ENCODE measurements at places on chromosomes 13 and 19.

- DNase-seq = peak; percentile 49
Observed at GRCh38 chr13:72959643-72960042, 99.2 kb upstream of the KLF5 start.

DNA sequence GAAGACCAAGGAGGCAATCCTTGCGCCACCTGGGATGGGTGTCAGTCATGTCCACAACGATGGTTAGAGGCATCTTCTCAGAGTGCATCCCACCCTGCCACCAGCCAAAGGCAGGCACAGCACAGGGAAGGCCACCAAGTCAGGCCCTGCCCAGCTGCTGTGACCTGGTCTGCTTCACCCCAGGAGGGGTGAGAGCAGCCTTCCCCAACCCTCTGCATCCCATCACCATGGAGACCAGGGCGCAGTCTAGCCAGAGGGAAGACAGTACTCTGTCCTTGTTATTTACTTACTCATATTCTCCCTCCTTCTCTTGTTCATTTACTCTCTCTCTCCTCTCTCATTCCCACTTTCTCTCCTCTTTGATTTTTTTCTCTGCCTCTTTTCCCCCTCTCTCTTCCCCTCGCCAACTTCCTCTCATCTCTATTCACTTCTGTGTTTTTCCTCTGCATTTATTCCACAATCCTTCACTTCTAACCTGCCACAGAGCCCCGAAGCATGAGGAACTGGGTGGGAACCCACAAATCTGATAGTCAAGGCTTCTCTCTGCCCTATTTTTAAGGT lies 749.4 kb downstream of the UQCRFS1 start:
- no peak for DNase-seq

DNA sequence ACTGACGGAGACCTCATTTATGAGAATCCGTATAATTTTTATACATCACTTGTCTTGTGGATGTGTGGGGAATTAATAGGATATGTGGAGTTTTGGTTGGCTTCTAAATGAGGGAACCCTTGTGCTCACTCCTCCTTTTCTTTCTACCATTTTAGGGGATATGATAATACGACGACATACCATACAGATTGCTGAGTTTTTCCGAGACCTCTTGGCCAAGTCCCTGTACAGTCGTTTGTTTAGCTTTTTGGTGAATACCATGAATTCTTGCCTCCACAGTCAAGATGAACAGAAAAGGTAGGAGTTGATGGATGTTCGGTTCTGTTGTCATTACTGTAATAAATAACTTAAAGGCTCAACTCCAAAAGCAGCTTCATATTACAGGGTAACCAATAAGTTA lies 335.2 kb downstream of the MYO16 start:
- no peak for DNase-seq

DNA sequence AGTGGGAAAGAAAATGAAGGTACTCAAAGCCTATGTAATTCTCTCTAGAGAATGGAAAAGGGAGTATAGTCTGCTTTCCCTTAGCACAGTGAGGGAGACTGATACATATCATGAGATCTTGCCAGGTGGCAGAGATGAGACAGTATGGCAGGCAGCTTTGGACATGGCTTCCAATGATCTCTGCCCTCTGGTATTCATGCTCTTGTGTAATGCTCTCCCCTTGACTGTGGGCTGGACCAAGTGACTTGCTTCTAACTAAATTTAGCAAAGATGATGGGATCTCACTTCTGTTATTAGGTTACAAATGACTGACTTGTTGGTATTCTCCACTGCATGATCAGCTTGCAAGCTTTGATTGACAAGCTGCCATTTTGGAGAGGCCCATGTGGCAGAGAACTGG lies 10.2 kb downstream of the ZNF132 start:
- DNase-seq = no peak

DNA sequence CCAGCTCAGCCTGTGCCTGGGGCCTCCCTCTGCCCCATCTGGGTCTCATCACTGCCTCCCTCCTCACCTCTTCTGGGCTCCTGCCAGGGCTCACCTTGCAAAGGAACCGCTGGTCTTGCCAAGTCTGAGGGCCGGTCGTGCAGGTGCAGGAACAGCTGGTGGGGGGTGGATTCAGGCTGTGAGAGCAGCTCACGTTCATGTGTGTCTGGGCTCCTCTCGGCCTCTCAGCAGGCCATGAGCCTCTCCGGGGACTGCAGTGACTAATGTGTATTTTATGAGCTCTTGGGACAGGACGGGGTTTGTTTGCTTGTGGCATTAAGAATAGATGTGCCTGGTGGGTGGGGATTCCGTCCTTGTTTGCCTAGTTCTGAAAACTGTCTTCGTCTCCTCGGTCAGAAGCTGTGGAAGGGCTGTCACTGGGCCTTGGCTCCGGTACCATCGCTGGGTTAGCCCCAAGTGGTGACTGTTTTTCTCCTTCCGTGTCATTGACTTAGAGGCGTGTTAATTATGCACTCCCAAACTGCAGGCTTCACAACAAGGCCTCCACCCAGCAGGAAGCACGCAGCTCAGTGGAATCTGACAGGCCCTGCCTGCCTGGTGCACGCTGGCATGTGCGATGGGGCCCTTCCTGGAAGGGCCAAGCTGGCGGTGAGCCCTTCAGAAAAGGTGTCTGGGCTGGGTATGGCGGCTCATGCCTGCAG lies 77.6 kb downstream of the KDM4B start:
- DNase-seq = no peak

DNA sequence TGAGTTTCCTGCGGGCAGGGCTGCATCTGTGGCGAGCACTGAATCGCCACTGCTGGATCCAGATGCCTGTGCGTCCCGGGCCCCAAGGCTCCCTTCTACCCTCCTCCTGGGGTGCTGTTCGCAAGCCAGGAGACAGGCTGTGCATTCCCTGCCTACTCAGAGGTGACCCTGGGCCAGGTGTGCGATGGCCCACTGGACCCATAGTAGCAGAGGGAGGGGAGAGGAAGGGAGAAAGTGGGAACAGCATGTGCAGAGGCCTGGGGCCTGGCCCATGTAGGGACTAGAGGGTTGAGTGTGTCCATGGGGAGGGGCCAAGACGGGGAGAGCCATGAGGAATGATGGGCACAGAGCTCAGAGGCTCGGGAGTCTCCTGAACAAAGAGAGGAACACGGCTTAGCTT lies 27.3 kb downstream of the CARM1 start:
- DNase-seq = no peak

DNA sequence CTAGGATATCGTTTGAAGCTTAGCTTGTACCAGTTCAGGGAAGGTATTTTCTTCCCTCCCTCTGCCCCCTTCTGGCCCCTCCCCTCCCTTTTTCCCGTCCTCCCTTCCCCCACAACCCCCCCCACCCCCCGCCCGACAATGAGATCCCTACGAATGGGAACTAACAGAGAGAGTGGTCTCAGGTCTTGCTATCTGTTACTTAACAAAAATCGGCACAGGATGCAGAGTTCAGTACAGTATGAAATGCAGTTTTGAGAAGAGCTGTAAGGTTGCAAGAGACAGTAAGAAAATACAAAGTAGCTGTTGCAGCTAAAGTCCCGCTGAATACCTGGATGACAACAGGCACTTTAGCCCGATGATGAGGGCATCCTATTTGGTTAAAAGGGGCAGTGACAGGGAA lies 3.1 kb upstream of the DACH1 start:
- DNase-seq = no peak

DNA sequence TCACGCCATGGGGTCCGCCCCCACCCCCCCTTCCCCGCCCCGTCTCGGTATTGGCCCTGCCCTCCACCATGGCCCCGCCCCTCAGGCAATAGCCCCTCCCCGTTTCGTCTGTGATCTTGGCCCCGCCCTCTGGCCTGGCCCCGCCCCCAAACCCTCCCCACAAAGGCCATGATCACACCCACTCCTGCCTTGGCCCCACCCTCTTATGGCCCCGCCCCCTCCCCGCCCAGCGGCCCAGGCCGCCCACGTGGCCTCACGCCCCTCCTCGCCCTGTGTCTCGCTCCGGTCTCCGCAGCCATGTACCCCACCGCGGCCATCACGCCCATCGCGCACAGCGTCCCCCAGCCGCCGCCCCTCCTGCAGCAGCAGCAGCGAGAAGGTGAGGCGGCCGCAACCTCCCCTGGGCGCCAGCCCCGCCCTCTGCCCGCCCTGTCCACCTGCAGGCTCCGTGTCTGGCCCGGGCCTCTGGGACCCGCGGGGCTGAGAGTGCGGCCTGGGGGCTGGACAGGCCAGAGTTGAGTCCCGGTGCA lies 61.3 kb downstream of the CELF5 start:
- DNase-seq = peak; percentile 19

DNA sequence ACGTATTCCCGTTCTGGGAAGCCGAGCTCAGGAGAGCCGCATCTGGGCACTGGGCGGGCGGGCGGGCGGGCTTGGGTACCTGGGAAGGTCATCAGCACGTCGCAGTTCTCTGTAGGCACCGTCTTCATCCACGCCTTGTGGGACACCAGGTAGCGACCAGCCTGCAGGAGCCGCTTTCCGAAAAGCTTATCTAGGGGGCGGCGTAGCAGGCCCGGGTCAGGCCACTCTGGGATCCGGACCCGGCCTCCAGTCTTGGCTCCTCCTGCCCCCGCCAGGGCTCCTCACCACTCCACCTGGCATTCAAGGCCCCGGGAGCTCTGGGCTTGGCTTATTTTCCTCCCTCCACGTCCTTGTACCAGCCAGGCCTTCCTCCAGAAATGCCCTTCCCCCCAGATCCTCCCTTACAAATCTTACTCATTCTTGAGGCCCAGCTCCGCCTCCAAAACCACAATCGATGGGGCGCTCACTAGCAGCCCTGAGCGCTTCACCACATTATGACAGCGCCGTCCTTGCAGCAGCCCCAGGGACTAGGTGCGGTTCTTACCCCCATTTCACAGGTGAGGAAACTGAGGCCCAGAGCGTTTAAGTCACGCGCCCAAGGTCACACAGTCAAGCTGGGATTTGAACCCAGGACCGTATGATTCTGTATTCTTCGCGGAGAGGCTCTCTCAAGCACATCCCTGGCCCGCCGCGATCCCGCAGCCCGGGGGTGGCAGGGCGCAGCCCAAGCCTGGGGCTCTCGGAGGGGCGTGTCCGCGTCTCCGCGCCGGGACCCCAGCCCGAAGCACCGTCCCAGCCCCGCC lies 843 bp downstream of the ANO8 start:
- DNase-seq = peak; percentile 75

DNA sequence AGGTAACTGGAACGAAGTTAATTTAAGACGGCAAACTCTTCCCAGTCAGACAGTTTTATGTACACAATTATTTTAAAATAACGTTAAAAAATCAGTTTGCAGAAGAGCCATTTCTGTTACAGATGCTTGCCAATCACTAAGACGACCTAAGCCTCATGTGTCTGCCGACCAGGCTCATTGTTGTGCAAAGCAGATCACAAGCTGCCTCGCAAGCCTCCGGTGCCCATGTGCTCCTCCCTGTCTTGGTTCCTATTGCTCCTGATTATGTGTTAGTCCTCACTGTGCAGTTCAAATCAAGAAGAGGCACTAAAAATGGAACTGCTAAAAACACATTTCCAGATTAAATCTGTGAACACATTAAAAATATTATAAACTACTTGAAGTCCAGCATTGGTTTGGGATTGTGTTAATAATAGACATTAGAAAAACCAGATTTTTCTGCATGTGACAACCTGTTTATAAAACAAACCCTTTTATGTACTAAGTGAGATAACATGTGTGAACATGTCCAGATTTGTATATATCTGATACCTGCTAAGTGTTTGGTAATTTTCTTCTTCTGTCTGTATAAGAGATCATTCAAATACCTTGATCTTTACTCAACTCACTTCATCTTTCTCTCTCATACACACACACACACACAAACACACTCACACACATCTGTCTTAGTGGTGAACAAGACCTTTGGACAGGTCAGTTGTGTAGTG lies 81.9 kb upstream of the SLC15A1 start:
- DNase-seq = peak; percentile 5

- no peak for DNase-seq
Observed at GRCh38 chr13:31793246-31793645, 53.9 kb downstream of the RXFP2 start.

- DNase-seq = no peak
Observed at GRCh38 chr13:78875792-78876580, 217.0 kb upstream of the OBI1 start.

DNA sequence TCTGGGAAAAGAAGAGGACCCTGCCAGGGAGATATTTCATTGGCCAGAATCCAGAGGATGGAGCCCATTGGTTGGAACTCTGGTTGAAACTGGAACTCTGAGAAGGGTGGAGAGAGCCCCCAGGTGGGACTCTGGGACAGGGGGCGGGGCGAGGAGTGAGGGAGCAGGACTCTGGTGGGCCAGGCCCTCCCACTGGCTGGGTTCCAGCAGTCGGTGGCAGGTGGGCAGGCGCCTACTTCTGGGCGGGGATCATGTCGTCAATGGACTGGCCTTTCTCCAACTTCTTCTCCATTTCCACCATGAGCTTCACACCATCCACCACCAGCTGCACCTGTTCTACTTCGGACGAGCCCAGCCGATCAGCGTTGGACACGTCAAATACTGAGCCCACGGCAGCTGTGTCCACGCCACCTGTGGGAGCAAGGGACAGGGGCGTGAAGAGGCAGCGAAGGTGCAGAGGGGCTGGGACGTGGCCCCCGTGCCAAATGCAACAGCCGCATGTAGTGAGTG lies 16.1 kb downstream of the CKM start:
- no peak for DNase-seq

GRCh38 chr13:74869846-74870245 lies 612.1 kb downstream of the TBC1D4 start:
- DNase-seq = no peak

- no peak for DNase-seq
Observed at GRCh38 chr13:103130681-103131210, 64.5 kb upstream of the SLC10A2 start.

GRCh38 chr19:2631213-2631821 lies 71.2 kb downstream of the GNG7 start:
- DNase-seq = peak; percentile 69

GRCh38 chr13:40697711-40698110 lies 31.3 kb upstream of the FOXO1 start:
- no peak for DNase-seq

DNA sequence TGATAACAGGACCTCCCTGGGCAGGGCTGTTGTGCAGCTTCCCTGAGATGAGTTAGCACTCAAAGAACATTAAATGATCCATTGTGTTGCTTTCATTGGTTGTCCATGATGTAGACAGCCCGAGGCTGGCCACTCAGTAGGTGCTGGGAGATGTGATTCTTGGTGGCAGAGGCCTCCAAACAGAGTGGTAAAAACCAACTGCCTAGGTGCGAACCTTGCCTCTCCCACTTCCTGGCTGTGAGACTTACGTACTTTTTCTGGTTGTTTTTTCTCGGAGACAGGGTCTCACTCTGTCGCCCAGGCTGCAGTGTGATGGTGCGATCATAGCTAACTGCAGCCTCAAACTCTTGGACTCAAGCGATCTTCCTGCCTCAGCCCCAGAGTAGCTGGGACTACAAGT lies 6.2 kb downstream of the SARS2 start:
- no peak for DNase-seq

GRCh38 chr13:99540530-99540929 lies 39.3 kb downstream of the TM9SF2 start:
- DNase-seq = peak; percentile 10

GRCh38 chr13:102902789-102903347 lies 57.0 kb downstream of the ERCC5 start:
- DNase-seq = no peak

DNA sequence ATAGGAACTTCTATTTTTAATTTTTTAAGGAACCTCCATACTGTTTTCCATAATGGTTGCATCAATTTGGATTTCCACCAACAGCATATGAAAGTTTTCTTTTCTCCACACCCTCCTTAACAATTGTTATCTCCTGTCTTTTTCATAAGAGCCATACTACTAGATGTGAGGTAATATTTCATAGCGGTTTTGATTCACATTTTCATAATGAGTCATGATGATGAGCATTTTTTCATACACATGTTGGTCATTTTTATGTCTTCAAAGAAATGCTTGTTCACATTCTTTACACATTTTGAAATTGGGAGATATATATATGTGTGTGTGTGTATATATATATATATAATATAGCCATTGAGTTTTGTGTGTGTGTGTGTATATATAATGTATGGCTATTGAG lies 420.3 kb upstream of the PCDH9 start:
- DNase-seq = peak; percentile 10
